ENCODE measurements at places on chromosomes 2 and 18.

- DNase-seq: no peak
These were observed 40.2 kb downstream of the EPAS1 start for GRCh38 chr2:46337208-46337994.

GRCh38 chr2:234677758-234678538 lies 181.1 kb upstream of the ARL4C start:
- no peak for DNase-seq

GRCh38 chr2:32424739-32425138 lies 67.9 kb downstream of the BIRC6 start:
- no peak for DNase-seq

DNA sequence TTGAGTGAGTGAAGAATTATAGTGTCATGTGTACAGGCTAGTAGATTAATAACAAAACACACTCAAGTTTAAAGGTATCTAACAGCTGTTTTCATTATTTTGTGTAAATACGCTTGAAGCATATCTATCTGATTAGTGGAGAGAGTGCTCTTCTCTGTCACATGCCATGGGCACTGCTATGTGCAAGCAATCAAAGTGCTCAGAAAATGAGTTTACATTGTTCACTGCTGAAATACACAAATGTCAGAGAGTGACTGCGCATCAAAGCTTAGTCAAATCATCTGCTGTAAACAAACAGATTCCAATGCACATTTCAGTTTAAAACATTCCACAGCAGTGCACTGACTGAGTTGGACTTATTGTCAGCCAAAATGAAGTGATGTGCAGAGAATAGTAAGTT lies 423.4 kb downstream of the ZEB2 start:
- DNase-seq: no peak

DNA sequence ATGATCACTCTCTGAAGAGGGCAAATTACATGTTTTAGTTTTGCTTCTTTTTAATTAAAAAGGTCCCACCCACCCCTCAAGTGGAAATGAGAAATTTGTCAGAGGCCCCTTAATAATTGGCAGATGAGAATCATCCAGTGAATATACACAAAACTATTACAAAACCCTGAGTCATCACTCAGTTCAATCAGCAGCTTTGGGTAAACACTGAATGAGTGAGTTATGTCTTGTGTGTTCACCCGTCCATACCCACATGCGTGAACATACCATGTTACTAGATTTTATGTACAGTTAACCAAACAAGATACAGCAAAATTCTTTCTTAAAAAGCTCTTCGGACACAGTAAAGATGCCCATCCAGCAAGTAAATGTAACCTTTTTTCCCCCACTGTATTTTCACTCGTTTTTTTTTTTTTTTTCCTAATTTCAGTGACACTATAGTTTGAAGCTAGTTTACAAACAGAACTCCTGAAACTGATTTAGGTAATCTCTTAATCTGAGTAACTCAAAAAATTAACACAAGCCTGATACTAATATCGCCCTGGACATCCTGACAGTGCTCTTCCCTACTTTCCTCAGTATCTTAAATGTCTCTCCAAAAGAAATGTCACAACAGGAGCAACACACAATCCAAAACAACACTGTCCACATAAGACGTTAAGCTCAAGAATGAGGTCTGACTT lies 1.4 kb downstream of the PSME4 start:
- DNase-seq: no peak

DNA sequence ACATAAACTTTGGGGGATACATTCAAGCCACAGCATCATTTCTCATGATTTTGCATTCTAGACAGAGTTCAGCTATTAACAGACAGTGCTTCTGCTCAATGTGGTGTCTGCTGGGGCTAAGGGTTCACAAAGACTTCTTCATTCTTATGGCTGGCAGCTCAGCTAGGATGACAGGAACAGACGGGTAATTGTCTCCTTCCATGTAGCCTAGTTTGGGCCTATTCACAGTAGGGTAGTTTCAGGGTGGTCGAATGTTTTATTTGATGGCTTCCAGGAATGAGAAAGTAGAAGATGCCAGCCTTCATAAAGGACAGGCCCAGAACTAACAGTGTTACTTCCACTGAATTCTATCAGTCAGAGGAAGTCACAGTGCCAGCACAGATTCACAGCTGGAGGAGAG lies 26.0 kb upstream of the BCL2L11 start:
- no peak for DNase-seq

DNA sequence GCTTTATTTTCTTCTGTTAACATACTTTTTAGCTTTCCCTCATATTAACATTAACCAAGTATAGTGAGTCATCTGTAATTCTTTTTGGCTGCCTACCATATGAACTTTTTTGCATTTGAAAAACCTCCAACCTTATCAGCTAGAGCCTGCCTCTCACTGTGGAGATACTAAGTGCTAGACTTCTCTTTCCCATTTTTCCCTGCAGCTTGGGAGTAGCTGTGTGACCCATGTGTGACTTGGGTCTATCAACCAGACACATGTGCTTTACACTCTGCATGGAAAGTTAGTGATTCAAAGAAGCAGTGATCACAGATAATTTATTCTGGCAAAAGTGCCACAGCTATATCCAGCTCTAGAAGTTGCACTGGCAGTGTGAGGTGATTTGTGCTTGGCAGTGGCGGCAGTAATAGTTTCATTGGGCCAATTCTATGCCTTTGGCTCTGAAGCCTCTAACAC lies 36.3 kb downstream of the PREPL start:
- no peak for DNase-seq

DNA sequence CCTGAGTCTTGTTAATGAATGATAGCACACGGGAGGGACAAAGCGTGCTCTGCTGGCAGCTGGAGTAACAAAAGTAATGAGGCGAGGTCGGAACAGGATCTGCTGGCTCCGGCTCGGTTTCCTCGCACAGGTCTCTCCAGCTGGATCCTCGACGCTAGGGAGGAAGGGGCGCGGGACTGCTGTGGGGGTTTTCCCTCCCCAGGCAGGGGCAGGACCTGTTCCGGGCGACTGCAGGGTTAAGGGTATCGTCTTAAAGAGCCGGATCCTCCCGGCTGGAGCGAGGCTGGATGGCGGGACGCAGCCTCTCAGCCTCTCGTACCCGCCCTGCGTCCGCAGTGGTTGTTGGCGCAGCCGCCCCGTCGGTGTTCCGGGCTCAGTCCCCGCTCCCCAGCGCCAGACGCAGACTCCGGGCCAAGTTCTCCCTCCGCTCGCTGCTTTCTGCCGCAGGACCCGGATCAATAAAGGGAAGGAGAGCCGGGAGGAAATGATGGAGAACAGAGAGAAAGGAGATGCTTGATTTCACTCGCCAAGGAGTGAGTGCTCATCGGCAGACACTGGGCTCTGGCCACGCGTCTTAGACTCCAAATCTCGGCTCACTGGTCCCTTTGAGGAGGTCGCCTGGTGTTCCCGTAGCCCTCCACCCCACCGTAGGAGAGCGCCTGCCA lies 1.1 kb upstream of the LIPG start:
- no peak for DNase-seq

DNA sequence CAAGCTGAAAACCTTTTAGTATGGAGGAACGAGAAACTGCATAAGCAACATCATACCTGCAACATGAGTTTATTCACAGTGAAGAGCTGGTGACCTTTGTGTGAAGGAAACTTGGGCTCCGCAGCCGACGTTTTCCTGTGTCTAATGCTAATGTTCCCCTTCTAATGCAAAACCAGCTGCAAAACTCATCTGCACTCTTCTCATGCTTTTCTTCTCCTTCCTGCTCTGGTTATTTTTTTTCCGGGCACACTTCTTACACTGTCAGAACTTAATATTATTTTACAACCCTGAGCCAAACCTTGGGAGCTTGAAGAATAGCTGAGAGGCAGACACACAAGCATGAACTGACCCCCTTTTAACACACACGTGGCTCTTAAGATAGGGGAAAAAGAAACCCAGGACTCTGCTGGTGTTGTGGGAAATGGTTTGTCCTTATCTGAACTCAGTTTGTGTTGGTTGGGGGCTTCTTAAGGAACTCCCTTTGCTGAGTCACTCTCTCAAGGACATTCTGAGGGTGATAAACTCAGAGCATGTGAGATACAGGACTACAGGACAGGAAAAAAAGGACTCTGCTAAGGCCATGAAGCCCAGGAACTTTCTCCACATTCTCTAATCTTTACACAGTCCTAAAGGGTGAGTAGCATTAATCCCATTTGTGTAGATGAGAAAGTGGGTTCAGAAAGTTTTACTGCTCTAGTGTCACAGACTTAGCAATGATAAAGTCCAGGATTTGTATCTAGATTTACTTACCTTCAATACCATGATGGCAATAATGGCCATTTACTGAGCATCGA lies 439.3 kb upstream of the TRIB2 start:
- DNase-seq: no peak

DNA sequence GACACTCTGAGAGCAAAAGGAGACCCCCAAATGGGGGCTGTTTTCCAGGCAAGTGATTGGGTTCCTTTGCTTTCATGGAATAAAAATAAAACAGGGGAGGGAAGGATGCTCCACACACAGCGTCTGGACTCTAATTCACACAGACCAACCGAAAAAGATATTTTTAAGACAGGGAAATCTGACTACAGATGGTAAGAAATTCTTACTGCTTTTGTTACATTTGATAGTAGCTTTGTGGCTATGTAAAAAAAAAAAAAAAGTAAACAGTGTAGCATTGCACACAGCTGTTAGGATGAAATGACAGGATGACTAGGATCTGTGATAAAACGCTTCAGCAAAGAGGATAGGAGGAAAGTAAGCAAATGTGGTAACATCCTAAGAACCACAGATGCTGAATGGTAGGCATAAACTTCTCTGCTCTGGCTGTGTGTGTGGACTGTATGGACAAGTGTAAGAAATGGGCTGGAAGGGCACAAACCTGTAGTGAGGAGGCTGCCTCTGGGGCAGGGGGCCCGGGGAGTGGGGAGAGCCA lies 207.6 kb downstream of the ANAPC1 start:
- no peak for DNase-seq

- DNase-seq: no peak
These were observed 34.7 kb downstream of the KLF7 start for GRCh38 chr2:207130958-207131521.

GRCh38 chr2:30691948-30692828 lies 115.1 kb downstream of the CAPN13 start:
- DNase-seq: no peak

DNA sequence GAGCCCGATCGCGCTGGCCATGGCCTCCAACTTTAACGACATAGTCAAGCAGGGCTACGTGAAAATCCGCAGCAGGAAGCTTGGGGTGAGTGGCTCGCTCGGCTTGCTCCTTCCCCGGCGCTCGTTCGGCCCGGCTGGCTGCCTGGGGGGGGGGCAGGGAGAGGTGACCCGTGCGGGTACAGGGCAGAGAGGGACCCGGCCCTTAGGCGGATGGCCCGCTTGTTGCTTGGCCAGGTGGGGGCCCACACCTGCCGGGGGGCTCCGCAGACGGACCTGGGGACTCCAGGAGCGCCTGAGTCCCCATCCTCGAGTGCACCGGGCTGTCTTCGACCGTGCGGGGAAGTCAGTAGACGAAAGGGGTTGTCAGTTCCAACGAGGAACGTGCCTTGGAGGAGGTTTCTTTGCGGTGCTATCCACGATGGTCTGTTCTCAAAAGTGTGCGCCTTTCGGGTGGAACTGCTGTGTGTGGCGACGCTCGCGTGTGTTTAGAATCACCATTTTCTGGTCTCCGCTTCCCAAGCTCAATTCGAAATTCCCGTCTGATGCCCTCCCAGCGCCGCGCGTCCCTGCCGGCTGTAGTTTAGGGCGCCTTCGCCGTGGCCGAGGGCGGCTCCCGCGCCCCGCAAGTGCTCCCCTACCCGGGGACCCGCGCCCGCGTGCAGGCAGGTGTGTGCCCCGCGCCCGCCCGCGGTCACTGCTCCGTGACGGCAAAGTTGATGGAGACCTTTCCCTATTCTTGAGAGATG lies 711 bp downstream of the DOK6 start:
- DNase-seq: no peak

DNA sequence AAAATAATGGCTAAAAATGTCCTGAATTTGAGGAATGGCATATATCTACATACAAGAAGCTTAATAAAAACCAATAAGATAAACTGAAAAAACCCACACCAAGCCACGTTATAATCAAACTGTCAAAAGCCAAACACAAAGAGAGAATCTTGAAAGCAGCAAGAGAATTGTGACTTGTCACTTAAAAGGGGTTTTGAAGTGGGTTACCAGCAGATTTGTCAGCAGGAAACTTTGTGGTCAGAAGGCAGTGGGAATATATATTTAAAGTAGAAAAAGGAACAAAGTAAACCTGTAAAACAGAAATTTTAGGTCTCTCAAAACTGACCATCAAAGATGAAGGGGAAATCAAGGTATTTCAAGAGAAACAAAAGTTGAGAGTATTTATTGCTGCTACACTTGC lies 171.9 kb upstream of the CNTNAP5 start:
- no peak for DNase-seq

DNA sequence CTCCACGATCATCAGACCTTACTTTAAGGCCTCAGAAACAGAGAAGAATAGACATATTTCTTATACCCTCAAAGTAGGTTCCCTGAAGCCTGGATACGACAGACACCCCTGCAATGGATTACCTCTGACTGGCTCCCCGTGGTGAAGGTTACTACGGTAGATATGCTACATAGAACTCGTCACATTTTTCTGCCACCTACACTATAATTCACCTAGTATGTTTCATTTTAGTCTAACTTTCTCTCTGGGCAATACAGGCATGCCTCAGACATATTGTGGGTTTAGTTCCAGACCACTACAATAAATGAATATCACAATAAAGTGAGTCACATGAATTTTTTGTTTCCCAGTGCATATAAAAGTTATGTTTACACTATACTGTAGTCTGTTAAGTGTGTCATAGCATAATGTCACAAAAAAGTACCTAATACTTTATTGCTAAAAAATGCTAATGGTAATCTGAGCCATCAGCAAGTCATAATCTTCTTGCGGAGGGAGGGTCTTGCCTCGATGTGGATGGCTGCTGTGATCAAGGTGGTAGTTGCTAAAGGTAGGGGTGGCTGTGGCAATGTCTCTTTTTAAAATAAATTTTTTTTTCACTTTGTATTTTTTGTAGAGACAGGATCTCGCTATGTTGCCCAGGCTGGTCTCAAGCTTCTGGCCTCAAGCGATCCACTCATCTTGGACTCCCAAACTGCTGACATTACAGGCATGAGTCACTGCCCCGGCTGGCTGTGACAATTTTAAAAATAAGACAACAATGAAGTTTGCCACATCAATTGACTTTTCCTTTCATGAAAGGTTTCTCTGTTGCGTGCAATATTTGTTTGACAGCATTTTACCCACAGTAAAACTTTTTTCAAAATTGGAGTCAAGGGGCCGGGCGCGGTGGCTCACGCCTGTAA lies 64.6 kb downstream of the TGIF1 start:
- no peak for DNase-seq

- no peak for DNase-seq
These were observed 19.6 kb upstream of the IL1A start for GRCh38 chr2:112803691-112804521.

- no peak for DNase-seq
These were observed 128.6 kb downstream of the SMAD2 start for GRCh38 chr18:47801817-47802216.

DNA sequence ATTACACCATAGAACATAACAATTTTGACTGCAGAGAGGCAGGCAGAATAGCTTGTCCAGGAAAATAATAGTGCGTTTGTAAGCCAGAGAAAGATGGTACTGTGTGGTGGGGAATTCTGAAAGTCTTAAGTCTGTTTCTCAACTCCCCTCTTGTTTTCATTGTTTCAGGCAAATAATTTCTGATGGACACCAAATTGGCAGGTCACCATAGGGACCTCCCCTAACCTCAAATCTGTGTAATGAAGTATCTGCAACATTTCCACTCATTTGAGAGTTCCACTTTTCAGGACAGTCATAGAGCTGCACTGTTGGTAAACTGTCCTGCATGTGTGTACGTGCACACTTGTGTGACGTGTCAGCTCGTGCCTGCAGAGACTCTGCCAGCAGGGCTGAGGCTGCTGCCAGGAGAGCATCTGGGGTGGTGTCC lies 195.6 kb downstream of the AGAP1 start:
- no peak for DNase-seq
